NCI-H187 (cell line): ENCODE measurements at places on chromosomes 5 and 9.

DNA sequence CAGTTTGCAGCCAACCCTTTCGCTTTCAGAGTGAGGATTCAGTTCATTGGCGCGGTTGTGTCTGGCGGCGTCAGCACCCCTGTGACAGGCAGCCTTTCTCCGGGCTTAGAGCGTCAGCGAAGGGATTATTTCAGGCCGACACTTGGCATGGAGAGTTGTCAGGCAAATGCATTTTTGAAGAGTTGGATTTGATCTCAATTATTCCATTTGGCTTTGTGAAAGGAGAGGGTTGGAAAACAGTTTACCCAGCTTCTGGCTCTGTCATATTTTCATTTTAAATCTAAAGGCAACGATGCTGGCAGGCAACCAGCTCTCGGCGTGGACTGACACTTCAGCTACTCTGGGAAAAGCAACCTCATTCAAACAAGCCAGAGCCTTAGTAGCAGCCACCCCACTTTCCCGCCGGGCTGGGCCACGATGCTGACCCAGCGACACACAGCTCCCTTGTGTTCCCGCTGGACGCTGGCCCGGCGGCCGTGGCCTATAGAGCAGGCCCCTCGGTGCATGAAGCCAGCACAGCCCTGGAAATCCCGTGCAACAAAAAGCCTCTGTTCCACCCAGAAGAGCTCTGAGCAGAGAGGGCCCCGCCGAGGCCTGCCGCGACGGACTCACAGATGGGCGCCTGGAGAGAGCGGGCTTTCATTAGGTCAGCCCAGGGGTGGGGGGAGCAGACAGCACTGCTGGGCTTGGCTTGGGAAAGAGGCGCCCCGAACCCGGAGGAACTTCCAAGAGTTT, 28.9 kb upstream of the LPCAT1 start:
- peak; percentile 51 for DNase-seq

DNA sequence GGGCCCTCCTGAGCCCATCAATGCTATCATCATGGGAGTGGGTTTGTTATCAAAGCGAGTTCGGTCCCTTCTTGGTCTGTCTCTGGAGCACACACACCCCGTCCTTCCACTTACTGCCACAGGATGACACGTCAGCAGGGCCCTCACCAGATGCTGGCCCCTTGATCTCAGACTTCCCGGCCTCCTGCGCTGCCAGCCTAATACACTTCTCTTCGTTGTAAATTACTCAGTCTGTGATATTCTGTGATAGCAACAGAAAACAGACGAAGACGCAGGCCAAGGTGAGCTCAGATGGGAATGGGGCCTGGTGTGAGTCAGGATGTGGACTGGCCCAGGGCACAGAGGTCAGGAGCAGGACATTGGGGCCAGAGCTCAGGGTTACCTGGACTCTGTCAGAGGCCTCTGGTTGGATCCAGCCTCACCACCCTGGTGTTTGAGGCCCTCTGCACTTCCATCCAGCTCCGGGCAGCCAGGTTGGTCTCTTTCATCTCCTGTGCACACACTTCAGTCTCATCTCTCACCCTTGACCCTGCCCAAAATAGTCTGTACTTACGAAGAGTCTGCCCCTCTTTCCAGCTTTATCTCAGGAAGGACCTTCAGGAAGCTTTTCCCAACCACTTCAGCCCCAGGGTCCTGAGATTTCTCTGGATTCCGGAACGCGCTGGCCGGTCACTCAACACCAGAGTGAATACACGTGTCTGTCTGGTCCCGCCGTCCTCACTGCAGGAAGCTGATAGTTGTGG, 26.0 kb upstream of the CNOT6 start:
- no peak for DNase-seq

DNA sequence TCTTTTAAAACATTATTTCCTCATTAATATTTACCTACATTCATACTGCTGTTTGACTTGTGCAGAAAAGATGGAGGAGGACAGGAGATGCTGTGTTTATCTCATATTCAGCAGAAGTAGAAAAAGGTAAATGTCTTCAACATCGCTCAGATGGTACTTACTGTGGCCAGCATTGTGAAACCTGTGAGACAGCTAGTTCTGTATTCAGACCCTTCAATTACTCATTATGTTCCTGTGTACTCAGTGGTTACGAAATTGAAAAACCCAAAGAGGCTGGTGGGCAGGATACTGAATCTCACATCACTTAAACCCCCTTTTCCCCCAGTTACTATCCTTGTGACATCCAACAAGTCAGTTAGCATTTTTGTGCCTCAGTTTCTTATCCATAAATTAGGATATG, 216.0 kb downstream of the KDM4C start:
- DNase-seq: no peak

- no peak for DNase-seq
Observed at GRCh38 chr5:17316970-17317459, 99.6 kb downstream of the BASP1 start.

- no peak for DNase-seq
Observed at GRCh38 chr5:126106029-126106428, 317.2 kb upstream of the GRAMD2B start.

DNA sequence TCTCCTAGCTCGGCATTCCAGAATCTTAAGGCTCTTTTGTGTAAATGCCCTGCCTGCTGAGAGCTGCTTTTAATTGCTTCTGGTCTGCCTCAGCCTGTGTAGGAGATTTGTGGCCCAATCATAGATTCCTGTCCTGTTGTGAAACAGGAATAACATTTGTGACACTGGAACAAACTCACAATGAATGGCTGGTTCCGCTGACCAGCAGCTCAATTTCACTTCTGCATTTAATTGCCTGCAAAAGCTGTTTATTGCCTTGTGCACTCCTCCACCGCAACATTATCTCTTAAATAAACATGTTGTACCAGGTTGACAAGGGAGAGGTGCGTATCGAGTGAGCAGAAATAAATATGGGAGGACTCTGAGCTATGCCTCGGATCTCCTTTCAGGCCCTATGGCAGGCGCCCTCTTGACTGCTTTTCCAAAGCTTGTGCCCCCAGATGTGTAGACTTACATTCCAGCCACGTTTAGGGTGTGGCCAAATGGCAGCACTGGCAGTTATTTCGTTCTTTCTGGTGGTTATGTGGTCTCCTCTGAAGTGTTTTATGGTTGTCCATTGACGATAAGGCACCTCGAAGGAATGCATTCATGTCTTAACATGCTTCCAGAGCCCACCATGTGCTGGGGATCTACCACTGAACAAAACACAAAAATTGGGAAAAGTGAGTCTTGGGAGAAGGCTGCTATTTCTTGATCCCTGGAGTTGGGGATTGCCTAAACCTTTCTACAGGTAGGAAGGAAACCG, 58.1 kb downstream of the DMRT1 start:
- peak; percentile 18 for DNase-seq

GRCh38 chr9:36301227-36301626, 43.0 kb upstream of the GNE start:
- no peak for DNase-seq

DNA sequence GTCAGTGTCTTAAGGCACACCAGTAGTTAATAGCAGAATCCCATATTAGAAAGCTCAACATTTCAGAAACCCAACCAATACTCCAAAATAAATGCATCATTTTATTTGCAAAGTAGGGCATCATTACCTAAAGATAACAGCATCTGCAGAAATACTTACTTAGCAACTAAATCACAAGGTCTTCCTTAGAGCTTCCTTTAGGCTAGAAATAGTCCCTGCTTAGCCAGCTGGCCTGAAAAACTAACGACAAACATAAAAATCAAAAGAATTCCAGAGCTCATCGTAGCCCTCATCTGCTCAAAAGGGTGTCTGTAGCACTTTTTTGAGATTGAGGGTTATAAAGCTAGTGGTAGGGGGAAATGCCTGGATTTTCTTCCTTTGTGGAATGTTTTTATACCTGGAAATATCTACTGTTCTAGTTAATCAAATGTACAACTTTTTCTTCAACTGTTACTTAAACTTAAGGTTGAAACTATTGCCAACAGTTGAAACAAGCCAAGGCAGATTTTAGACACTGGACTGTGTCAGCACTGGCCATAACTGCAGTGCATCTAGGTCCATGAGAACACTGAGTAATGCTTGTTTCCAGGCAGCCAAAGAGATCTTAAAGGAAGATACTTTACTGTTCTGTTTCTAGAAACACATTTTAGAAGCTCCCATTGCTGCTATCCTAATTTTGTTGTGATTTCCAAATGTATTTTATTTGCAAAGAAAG, 129.4 kb upstream of the RASA1 start:
- DNase-seq: no peak

- no peak for DNase-seq
Observed at GRCh38 chr9:29245351-29245750, 1672.1 kb upstream of the C9orf72 start.

DNA sequence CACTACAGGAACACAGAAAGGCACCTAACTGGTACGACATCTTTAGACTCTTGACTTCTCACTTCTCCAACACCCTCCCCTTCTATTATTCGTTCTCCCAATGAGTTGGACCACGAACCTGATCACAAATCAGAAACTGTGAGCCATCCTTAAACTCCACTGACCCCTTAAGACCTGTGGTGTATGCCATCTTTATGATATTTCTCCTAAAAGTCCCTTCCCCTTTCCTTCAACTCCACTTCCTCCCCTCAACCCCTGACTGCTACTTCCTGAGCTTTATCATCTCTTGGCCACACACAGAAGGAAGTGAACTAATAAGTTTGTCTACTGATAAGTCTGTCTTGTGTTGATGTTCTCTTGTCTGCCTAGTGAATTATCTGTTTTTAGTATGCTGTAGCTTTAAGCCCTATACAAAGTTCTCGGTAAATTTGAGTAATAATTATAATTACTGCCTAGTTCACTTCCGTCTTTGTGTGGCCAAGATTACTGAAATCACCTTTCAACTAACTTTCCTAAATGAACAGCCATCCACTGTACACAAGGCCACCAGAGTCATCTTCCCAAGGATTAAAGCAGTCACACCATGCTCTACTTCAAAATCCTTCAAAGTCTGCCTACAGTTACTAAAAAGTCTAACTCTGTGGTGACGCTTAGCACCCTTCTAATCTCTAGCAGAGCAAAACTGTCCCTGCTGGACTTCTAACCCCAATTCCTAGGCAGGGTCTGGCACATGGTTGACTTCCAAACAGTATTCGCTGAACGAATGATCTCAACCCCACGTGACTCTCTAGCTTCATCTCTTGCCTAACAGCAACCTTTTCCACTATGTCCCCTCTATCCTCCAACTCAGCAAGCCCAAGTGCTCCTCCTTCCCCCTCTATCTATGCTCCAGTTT, 23.2 kb downstream of the ELOVL7 start:
- no peak for DNase-seq

DNA sequence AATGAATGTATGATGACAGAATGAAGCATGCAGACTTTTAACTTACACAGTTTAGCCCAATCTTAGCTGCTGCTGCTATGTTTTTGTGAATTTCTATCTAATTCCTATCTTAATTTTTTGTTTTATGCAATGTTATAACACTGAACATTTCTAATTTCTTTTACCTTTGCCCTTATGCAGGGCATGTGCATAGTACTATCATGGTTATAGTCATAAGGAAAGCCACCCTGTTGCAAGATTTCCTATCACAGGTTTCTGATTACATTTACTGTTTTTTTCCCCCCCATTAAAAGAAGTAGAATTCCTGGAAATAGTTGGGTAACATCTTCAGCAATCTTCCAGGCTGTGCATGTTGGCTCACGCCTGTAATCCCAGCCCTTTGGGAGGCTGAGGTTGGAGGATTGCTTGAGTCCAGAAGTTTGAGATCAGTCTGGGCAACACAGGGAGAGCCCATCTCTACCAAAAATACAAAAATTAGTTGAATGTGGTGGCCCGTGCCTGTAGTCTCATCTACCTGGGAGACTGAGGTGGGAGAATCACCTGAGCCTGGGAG, 164.4 kb downstream of the KDM4C start:
- no peak for DNase-seq

- DNase-seq: no peak
Observed at GRCh38 chr5:87900419-87900818, 368.2 kb downstream of the TMEM161B start.

DNA sequence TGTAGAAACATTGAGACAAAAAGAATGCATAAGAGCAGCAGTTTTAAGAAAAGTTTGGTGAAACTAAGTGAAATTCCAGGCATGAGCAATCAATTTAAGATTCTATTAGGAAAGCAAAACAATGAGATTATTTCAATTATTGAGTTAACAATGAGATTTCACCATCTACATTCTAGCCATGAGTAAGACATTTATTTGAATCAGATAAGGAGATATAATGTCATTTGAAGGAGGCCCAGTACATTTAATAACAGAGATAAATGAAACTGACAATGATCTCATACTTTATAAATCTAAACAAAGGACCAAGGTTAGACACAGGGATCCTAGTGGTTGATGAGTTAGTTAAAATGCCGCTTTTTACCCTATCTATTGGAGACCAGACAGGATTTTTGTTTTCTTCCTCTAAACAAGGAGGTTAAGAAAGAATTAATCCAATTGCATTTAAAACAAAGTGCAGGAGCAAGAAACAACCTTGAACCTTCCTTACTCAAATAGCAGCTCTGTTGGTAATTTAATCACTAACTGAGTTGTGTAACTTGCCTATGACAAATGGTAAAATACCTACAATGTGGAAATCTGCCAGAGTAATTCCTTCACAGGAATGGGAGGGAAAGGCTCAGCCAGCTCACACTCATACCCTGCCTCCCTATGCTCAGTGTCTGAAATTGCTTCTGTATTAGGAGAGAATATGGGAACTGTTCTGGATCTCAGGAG, 103.5 kb upstream of the NR3C1 start:
- DNase-seq: no peak

- no peak for DNase-seq
Observed at GRCh38 chr5:134097211-134097749, 17.2 kb upstream of the TCF7 start.

GRCh38 chr9:136854842-136855460, 2.8 kb downstream of the MAMDC4 start:
- DNase-seq: no peak

DNA sequence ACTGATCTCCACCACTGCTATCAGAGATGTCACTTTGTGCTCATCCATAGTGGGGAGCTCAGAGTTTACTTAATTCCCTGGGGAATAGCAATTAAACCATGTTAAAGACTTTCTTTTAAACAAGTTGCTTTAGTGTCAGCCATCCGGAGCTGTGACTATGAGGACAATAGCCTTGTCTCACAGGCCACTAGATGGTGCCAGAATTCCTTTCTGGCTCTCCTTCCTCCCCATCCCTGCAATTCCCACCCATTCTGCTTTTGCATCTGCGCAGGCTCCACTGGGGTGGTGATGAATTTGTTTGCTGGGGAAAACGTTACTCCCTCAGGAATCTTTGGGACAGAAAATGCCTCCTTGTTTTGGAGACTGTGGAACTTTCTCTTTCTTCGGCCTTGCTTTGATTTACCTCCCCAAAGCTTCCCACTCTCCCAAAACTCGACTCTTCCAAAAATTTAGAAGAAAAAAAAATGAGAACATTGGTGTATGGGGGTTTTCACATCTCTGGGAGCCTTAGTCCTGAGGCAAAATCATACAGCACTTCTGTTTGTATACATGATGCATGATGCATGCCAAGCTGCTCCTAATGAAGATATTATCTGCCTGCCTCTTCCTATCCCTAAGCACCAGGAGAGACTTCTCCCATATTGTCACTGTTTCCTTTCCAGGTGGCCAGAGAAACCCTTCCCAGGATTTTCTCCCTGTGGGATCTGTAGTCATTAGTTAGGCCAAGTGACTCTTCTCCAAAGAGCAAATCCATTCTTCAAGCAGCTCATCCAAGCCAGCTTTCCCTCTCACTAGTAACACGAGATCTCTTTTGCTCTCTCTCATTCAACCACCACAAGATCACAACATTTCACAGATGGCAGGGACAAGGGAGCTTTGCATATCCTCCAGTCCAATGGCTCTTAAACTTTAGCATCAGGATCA, 466.1 kb downstream of the TLR4 start:
- no peak for DNase-seq

GRCh38 chr5:179146277-179146676, 86.1 kb downstream of the ZNF354C start:
- DNase-seq: no peak

- DNase-seq: no peak
Observed at GRCh38 chr5:159402311-159402710, 72.0 kb upstream of the IL12B start.
